ENCODE measurements at places on chromosomes 5 and 9. TPM values are rescaled to one million over a fixed set of nuclear protein-coding genes. Genes with fewer than 3 reads are reported as not detected.

Gene ADAMTS6
- total RNA-seq = 17.5 TPM

DNA sequence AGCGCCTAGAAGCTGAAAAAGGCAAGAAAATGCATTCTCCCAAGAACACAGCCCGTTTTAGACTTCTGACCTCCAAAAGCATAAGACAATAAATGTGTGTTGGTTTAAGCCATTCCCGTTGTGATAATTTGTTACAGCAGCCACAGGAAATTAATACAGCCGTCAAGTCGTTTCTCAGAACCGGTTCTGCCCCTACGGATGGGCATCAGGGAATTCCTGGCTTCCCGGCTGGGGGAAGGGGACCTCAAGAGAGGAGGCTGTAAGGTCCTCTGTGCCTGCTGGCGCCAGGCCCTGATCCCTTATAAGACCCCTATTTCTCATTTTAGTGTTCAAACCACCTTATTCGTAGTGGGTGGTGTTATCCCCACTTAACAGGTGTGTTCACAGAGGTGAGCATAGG is 50.6 kb upstream of the RPL26L1 start:
- DNase-seq = no peak

DNA sequence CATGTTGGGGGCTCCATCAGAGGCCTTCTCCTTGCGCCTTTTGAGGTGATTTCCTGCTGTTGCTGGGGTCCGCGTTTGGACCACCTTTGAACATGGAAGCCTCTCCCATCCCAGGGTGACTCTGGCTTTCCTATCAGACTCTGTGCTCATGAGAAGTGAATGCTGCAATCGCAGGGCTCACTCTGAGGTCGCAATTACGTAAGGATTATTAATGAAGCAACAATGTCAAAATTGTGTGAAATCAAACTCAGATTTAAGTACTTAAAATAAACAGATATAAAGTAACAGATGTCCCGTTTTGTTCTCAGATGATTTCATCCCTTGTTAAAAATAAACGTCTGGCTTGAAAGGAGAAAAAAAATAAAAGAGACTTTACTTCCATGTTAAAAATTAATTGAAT is 634.2 kb downstream of the BNC2 start:
- DNase-seq = no peak

GRCh38 chr5:132751971-132752580 is 4.8 kb downstream of the CCNI2 start:
- no peak for DNase-seq

DNA sequence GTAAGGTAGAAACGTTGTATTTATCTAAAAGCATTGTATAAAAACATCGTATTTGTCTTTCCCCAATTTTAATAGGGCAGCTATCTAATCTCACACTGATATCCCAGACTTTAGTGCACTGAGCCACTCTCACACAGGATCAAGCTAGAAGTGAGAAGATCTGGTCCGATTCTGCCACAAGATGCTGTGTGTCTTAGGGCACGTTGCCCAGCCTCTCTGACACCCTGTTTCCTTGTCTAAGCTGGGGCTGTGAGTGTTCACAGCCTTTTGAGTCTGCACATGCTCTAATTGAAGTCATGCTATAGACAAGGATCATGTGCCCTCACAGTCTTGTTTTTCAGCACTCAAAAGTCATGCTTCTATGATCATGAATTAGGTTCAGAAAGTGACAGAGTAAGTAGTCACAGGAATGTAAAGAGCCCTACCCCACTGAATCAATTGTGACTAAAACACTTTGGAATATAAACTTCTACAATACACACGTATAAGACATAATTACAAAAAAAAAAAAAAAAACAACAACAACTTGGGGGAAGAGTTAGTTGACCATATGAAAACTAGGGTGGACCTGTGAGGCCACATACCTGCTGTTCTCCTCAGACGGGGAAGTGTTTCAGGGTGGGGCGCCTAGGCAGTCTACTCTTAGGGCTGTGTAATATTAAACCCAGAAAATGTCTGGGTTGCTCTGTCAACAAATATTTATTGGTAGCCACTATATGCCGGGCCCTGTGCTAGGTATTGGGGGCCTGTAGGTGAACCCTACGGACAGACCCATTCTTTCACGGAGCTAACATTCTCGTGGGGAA is 893 bp upstream of the ABLIM3 start:
- no peak for DNase-seq

GRCh38 chr5:8585230-8586018 is 716.5 kb downstream of the MTRR start:
- no peak for DNase-seq

DNA sequence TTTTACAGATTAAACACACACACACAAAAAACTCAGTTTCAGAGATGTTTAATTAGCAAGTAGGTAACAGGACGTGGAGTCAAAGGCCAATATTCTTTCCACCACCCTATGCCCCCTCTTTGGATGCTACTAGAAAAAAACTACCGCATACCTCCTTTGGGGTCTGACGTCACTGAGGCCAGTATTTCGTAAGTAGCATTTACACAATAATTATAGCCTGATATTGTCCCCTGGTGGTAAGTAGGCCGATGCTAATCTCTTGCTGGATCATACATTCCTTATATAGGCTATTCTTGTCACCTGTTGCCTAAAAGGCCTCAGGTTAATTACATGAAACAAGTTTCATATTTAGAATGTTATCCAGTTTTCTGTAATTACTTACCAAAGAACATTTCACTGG is 21.0 kb upstream of the SMARCA2 start:
- no peak for DNase-seq

DNA sequence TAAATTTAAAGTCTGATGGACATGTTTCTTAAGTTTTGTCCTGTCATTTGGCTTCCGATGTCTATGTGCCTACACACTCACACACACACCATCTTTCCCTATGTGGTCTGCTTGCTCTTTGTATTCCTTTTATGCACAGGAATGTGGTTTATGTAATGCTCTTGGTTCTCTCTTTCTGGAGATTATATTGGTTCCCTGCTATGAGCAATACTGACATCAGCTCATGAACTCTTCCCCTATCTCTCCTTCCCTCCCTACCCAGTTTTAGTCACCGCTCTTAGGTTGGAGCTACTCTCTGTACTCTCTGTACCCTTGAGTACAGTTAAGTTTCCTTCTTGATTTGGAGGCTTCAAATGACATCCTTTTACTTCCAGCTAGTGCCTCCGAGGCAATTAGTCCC is 77.9 kb upstream of the MVB12B start:
- DNase-seq = no peak

GRCh38 chr5:15516486-15516885 is 16.5 kb downstream of the FBXL7 start:
- DNase-seq = no peak

DNA sequence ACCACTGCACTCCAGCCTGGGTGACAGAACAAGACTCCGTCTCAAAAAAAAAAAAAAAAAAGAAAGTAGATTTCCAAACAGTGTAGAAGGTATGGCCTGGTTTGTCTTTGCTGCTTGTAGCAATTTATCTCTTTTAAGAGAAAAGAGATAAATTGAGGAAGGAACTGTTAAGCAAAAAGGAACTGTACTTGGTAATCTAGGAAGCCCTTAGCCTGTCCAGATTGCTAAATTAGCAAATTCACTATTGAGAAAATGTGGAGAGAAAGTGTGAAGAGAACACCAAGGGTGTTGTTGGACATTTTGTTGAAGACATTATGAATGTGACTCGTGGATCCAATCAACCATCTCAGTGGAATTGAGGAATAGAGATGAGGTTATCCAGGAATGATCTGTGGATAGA is 13.0 kb upstream of the SUSD3 start:
- DNase-seq = no peak

- DNase-seq = no peak
Measured at GRCh38 chr9:134346151-134346550, 19.9 kb downstream of the RXRA start.

GRCh38 chr9:111598733-111599091 is 735 bp downstream of the PTGR1 start:
- no peak for DNase-seq
